ENCODE measurements at places on chromosomes 6 and 20.

GRCh38 chr6:143164565-143165105 lies 103.9 kb downstream of the AIG1 start:
- DNase-seq, result peak; percentile 5

DNA sequence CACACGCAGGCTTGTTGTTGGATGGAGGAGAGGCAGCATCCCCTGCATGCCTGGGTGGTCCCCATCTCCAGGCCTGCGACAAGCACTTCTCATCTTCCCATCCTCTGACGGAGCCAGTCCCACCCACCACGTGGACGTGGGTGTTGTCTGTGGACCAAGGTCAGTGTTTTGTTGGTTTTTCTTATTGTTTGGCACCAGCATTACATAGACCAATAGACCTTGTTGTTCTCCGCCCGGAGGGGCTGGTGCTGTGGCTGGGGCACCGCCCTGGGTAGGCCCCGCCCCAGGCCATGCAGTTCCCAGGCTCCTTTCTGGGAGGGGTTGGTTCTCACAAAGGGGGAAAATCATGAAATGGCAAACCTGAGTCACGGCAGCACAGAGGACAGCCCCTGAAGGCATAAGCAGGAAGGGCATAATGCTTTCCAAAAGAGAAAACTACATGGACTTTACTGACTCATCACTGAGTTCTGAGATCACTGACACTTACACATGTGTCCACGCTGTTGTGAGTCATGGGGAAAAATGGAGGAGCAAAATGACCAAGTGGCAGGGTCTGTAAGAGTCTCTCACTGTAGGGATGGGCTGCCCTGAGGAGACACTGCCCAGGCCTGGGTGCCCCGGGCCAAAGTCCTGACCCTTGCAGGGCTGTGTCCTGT lies 90.8 kb downstream of the THBS2 start:
- DNase-seq, result no peak

- DNase-seq, result peak; percentile 65
Measured at GRCh38 chr6:7742223-7742785, 16.4 kb downstream of the BMP6 start.

GRCh38 chr20:24470746-24471582 lies 1.5 kb downstream of the SYNDIG1 start:
- DNase-seq, result no peak

DNA sequence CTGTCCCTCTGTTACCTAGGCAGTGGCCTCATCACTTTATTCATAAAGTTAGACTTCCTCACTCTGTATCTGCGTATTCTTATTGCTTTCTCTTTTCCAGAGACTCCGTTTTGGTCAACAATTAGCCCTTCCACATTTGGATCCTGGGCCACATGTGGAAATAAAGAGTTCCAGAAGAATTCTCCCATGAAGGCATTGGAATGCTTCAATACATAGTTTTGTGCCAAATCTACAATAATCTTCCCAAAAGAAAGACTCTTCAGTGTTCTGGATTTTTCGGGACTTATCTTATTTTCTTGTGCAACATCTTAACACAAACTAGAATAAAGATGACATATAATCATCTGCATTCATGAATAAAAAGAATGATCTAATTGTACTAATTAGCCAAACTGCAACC lies 187.7 kb upstream of the BMP2 start:
- DNase-seq, result no peak

DNA sequence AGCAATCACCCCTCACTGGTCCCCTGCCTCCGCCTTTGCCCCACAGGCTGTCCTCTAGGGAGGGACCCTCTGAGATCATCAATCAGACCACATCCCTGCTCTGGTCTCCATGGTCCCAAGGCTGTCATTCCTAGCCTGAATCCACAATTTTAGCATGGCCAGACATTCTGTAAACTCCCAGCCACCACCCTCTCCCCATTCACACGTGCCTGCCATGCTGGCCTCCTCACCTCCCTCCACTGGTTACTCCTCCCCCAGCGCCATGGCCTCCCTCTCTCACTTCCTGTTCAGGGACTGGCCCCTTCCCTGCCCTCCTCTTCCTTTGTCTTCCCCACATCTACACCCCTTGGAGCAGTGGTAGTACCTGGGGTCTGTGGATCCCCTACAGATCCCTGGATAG lies 150.7 kb upstream of the MLN start:
- DNase-seq, result no peak

DNA sequence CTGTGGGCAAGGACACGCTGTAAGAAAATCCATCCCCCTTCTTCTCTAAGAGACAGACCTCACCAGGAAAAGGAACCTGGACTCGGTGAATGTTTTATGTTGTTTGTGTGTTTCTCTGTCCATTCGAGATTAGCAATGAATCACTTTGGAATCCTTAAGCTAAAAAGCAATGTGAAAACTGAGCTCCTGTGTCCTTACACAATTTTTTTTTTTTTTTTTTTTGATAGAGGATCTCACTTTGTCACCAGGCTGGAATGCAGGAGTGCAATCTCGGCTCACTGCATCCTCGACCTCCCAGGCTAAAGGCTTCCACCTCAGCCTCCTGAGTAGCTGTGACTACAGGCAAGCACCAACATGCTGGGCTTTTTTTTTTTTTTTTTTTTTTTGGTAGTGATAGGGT lies 32.1 kb downstream of the BFSP1 start:
- DNase-seq, result no peak

- no peak for DNase-seq
Measured at GRCh38 chr6:558959-559358, 97.9 kb downstream of the HUS1B start.

GRCh38 chr6:31175971-31176370 lies 5.5 kb upstream of the POU5F1 start:
- no peak for DNase-seq

- no peak for DNase-seq
Measured at GRCh38 chr6:89073014-89073620, 7.4 kb upstream of the PNRC1 start.

DNA sequence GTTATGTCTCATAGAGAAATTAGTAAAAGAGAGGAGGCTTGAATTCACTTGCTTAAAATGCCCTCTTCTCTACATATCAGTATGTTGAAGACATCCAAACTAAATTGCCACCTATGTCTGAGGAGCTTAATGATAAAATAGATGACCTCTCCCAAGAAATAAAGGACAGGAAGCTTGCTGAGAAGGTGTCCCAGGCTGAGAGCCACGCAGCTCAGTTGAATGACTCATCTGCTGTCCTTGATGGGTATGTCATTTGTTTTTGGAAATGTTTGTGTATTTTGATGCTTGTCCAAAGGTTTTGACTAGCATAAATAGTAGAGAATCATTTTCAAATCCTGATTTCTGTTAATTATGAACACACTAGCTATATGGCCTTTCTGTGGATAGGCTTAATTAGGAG lies 307.7 kb downstream of the ARHGAP18 start:
- DNase-seq, result no peak

DNA sequence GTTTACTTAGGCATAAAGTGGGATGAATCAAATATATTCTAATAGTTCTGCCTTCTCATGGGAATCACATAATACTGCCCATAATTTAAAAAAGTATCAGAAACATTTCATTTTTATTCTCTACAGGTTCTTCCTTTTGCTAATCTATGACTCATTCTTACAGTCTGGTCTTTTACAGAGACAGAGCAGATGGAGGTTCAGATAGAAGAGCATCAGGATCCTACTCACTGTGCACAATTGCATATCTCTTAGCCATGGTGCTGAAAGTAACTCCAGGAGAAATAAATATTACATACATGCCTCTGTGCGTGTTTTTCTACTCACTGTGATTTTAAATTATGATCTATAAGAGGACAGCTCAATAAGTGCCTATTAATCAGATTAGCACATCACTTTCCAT lies 16.3 kb upstream of the OR2B6 start:
- no peak for DNase-seq

GRCh38 chr20:45176526-45177267 lies 2.0 kb downstream of the PI3 start:
- no peak for DNase-seq

GRCh38 chr6:150236544-150236943 lies 93.7 kb downstream of the PPP1R14C start:
- no peak for DNase-seq

DNA sequence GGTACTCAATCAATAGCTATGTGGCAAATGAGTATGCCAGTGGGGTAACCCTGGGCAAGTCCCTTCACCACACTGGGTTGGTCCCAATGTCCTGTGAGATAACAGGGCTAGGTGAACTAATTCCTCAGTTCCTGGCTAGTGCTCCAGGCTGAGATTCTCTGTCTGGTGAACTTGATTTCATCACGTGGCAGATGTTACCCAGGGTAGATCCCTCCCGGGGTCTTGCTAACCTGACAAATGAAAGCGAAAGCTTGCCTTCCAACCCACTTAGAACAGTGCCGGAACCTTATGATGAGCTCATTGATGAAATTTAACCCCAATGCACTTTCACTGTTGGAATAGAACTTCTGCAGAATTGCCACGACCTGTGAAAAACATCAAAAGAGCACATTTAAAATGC lies 6.6 kb upstream of the ANKRD60 start:
- no peak for DNase-seq

- no peak for DNase-seq
Measured at GRCh38 chr6:53520320-53520928, 24.5 kb downstream of the GCLC start.

DNA sequence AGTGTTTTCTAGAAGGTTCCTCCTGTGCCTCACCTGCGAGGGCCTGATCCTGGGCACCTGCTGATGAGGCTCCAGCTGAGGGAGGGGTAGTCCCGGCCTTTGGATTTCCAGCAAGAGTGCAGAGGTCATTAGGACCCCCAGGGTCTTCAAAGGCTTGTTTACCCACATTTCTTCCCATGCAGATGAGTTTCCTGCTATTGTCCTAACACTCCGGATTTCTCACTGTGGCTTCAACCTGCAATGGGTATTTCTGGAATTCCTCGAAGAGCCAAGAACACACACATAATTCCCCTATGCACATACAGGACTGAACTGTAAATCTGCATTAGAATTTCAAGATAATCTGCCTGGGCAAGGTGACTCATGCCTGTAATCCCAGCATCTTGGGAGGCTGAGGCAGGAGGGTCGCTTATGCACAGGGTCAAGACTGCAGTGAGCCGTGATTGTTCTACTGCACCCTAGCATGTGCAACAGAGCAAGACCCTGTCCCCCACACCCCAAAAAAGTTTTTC lies 53.9 kb downstream of the ADNP start:
- DNase-seq, result no peak

GRCh38 chr6:14386263-14386662 lies 268.7 kb downstream of the CD83 start:
- DNase-seq, result no peak

- no peak for DNase-seq
Measured at GRCh38 chr6:158226655-158227512, 58.7 kb downstream of the GTF2H5 start.

GRCh38 chr6:153962555-153962954 lies 76.5 kb upstream of the OPRM1 start:
- DNase-seq, result no peak

- DNase-seq, result no peak
Measured at GRCh38 chr6:90226257-90226656, 70.4 kb downstream of the BACH2 start.

DNA sequence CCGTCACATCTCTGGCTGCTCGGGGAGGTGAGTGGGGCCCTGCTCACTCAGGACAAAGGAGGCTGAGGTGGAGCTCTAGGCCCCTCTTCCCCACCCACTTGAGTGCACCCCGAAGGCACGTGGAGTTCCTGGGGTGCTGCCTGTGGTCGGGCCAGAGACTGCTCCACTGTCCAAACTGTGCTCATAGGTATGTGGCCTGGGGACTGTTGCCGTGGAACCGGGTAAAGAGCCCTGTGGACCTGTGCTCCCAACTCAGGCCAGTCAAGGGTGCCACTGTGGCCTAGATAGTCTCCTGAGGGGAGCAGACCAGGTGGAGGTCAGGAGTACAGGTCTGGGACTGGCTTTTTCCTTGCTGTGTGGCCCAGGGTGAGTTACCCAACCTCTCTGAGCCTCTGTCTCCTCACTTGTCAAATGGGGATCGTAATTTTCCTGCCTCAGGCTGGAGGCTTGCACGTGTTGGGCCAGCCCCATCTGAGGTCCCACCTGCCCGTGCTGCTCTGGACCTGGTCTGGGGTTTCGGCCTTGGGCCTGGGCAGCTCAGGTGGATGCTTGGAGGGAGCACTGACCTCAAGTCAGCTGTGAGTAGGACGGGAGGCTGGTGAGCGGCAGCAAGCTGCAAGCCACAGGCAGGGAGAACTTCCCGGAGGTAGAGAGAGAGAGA lies 12.4 kb upstream of the NPBWR2 start:
- no peak for DNase-seq

- no peak for DNase-seq
Measured at GRCh38 chr6:80142586-80142985, 36.1 kb downstream of the BCKDHB start.

DNA sequence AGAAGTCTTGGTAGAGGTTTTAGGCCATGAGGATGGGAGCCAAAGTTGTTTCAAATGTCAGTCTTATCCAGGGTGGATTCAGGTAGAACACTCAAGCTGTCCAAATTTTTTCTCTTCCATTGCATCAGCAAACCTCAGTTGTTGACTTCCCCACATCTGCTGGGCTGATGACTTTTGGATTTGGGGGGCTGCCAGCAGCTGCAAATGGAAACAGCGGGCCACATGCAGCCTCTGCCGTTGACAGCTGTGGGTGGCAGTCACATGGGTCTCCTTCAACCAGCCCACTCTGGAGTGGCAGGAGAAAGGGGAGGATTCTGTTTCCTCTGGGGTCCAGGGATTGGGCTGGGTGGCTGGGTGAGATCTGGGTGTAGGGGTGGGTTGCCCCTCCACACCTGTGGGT lies 5.8 kb upstream of the MLN start:
- DNase-seq, result no peak

DNA sequence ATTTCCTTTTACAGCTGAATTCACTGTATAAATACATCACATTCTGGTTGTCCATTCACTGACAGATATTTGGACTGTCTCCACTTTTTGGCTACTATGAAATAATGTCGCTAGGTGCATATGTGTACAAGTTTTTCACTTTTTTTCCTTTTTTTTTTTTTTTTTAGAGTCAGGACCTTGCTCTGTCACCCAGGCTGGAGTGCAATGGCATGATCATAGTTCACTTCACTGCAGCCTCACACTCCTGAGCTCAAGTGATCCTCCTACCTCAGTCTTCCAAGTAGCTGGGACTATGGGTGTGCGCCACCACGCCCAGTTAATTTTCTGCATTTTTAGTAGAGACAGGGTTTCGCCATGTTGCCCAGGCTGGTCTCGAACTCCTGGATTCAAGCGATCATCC lies 13.3 kb downstream of the CSNK2A1 start:
- no peak for DNase-seq

GRCh38 chr6:83252719-83253118 lies 59.6 kb downstream of the RWDD2A start:
- no peak for DNase-seq

GRCh38 chr20:20621195-20621594 lies 91.2 kb downstream of the RALGAPA2 start:
- no peak for DNase-seq

- DNase-seq, result no peak
Measured at GRCh38 chr20:48194583-48194982, 409.3 kb upstream of the SULF2 start.

GRCh38 chr6:98092331-98092730 lies 742.0 kb upstream of the POU3F2 start:
- no peak for DNase-seq

Measured in NCI-H187 (cell line).